ENCODE measurements at places on chromosomes 12 and 14. TPM values are rescaled to one million over a fixed set of nuclear protein-coding genes. Genes with fewer than 3 reads are reported as not detected.

CEP290 gene
- 11.3 TPM for total RNA-seq

EIF2S3B gene
- total RNA-seq = 1.8 TPM

ANKRD33 gene
- under 0.01 TPM for total RNA-seq

RAD9B gene
- 0.77 TPM for total RNA-seq

SLC39A2 gene
- total RNA-seq = 0.17 TPM

CLEC4D gene
- total RNA-seq = not detected

AGAP2 gene
- total RNA-seq = under 0.01 TPM

TUNAR gene
- total RNA-seq = not detected

AREL1 gene
- 28.2 TPM for total RNA-seq

NDRG2 gene
- 0.50 TPM for total RNA-seq

KRT2 gene
- not detected for total RNA-seq

WNT1 gene
- not detected for total RNA-seq

ALX1 gene
- total RNA-seq = not detected

SMIM41 gene
- 2.0 TPM for total RNA-seq

ZNF84 gene
- total RNA-seq = 27.2 TPM

RFX4 gene
- not detected for total RNA-seq

GABARAPL1 gene
- total RNA-seq = 186 TPM

SERPINA12 gene
- not detected for total RNA-seq

SERPINA10 gene
- total RNA-seq = not detected

CD4 gene
- 14.4 TPM for total RNA-seq

IL22 gene
- total RNA-seq = not detected

SRSF5 gene
- 141 TPM for total RNA-seq

CEBPE gene
- total RNA-seq = not detected
